Stimulated activated CD4-positive, alpha-beta T cell treated with anti-CD3 and anti-CD28 coated beads, Interleukin-12 subunit alpha, Interleukin-12 subunit beta, amount 100 ng/mL, for 24 hours (primary cell): ENCODE measurements at places on chromosomes 3 and 15.

- DNase-seq = no peak
These were observed 6.0 kb downstream of the FAM43A start for GRCh38 chr3:194691481-194692283.

DNA sequence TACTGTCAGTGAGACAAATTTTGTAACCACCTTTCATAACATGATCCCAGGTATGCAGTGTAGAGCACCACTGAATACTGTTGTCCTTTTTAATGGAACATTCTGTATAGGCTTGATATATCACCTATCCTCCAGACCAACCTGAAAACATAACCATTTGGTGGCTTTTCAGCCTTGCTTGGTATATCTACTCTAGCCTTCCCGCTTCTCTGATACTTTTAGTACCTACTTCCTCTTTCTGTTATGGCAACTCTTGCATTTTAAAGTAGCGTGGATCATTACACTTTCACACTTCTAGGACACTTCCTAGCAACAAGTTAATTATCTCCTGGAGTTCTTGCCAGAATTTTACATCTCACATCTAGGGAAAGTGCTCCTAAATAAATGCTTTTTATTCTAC lies 226.6 kb upstream of the ROBO1 start:
- DNase-seq = no peak

- DNase-seq = no peak
These were observed 45.6 kb downstream of the CDAN1 start for GRCh38 chr15:42691308-42691707.

DNA sequence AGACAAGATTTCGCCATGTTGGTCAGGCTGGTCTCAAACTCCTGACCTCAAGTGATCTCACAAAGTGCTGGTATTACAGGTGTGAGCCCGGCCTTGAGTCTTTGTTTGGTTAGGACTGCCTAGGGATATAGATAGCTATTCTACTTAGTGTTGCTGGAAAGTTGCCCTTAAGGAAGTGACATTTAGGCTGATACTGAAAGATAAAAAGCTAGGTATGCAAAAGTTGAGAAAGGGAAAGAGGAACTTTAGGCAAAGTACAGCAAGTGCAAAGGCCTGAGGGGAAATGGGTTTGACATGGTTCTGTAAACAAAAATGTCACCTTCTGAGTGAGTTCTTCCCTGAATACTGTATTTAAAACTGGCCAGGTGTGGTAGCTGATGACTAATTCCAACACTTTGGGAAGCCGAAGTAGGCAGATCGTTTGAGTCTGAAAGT lies 111.5 kb downstream of the ZNF609 start:
- DNase-seq = no peak

DNA sequence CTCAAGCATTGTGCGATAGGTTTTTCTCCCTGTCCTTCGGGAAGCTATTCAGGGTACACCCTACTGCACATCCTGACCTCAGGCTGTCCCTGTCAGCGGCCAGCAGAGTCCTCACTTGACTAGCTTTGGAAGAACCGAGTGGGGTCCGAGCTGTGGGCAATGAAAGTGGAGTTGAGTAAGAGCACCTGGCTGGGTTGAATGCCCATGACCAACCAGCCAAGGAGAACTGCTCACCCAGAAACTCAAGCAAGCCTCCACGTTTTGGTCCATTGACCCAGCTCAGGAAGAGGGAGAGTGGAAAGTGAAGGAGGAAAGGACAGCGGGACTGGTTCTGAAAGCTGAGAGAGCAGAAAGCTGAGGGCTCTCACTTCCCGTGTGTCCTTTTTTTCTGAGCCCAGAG lies 36.0 kb upstream of the HDGFL3 start:
- DNase-seq = no peak

DNA sequence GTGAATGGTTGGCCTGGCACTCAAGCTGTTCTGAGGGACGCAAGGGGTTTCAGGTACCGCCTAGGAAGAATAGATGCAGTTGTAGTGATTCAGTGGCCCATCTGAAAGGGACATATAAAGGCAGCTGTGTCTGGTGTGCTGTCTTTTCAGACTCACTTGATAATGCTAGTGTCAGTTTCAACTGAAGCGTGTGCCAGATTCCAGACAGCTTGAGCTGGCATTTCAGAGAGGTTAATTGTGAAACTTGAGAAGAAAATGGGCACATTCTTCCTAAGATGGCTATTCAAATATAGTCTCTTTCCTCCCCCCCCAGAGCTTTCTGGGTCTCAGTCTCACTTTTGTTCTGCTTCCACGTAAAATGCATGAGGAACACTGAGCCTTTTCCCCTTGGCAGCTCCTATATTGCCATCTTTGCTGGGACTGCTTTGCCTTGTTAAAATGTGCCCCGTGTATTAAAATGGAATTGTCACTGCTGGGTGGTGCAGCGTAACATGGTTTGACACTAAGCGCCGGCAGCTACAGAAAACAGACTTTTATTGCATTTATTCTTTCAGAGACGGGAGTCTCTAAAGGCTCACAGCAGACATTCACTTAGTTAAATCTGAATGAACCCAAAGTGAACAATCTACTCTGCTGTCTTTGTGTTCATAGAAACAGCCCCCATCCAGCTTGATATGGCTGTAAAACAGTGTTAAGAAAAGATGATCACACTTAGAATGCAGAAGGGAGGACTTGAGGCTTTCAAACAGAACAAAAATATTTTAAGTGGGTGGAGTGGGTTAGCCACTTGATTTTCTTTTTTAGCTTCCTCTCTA lies 478.7 kb downstream of the RBMS3 start:
- no peak for DNase-seq

- no peak for DNase-seq
These were observed 85.3 kb upstream of the TNFSF10 start for GRCh38 chr3:172608575-172608974.

DNA sequence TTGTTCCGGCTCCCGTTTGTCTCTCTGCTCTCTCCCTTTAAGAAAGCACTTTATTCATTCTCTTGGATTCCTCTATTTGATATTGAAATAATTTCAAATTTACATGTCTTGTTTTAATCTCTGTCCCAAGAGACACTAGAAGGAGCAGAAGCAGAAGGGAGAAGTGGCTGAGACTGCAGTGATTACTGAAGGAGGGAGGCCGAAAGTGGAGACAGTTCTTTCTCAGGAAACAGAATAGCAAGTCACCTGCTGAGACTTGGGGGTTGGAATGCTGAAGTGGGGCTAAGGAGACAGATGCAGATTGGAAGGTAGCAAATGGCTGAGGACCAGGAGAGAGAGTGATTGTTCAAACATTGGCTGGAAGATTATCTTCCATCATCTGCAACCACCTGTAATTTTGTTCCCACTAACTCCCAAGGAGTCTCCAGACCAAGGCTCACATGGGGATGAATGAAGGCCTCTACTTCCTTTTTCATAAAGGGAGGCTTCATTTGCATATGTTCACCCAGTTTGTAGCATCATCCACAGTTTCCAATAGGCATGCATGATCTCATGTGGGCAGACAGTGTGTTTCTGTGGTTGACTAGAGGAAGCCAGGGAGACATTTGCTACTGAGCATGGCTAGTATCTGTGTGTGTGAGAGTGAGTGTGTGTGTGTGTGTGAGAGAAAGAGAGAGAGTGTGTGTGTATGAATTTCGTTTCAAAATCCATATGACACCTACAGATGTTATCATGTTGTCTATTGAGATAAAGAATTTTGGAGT lies 24.0 kb downstream of the LTF start:
- DNase-seq = no peak

DNA sequence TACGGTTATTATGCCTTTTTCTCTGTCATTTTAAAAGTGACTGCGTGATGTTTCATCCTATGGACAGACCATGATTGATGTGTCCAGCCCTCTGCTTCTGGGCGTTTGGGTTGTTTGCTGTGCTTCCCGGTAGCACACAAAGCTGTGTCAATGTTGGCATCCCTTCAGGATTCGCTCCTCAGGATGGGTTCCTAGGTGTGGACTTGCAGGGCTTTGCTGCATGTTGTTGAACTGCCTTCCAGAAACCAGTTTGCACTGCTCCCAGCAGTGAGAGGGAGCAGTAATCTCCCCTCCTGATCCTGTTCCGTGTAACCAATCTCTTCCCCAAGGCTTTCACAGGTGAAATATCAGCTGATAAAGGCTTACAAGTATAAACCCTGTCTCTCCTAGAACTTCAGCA lies 787 bp downstream of the TRPM1 start:
- no peak for DNase-seq

GRCh38 chr15:57253500-57253899 lies 122.8 kb upstream of the CGNL1 start:
- no peak for DNase-seq

DNA sequence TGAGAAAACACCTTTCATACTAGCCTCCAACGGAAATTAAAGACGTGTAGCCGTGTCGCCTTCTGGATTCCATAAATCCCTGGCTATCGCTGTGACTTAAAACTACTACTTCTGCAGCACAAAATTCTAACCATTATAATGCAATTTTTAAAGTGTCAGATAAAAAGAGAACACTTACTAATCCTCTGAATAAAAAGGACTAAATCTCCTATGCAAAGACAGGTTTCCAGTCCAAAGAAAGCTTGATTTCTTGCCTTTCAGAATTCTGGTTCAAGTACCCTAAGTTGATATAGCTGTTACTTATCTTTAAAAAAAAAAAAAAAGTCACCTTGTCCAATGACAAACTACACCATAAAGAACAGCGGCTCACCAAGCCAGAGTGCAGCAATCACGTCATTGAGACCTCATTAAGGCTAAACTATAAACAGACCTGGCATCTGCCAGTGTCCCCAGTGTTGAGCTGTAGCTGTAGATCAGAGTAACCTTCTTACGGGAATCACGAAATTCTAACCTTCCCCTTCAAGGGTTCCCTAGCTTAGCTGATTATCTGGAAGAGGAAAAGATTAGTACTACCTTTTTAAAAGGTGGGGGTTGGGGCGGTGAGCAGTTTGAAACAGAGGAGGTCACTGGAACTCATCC lies 2.2 kb downstream of the ABCC5 start:
- DNase-seq = no peak

DNA sequence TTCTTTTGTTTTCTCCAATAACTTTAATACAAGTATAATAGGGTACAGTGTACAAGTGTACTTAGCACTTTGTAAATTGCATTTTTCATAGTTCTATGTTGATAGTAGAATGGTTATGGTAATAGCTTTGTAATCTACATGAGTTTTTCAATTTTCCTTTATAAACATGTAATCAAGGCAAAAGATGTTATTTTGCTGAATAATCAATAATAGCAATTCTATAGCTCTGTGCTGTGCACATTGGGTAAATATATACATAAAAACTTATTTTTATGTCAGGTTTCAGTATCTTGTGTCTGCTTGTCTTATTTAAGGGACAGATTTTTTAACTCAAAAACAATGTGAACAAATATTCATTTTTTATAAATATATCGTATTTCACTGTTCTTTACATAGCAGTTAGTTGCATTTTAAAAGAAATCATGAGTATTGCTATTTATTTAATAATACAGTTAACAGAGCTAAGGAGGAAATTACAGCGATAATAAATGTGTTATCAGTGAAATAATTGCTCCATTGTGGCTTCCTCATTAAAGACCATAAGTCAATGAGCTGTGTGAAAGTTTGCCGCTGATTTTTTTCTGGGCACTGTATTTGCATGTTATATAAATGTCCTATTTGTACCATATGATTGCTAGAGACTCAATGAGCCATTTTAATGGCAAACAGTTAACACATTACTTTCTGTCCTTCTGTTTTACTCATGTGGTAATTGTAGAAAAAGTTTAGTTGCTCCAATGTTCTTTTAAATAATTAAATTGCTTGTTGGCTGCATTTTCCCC lies 214.6 kb upstream of the STAC start:
- no peak for DNase-seq

DNA sequence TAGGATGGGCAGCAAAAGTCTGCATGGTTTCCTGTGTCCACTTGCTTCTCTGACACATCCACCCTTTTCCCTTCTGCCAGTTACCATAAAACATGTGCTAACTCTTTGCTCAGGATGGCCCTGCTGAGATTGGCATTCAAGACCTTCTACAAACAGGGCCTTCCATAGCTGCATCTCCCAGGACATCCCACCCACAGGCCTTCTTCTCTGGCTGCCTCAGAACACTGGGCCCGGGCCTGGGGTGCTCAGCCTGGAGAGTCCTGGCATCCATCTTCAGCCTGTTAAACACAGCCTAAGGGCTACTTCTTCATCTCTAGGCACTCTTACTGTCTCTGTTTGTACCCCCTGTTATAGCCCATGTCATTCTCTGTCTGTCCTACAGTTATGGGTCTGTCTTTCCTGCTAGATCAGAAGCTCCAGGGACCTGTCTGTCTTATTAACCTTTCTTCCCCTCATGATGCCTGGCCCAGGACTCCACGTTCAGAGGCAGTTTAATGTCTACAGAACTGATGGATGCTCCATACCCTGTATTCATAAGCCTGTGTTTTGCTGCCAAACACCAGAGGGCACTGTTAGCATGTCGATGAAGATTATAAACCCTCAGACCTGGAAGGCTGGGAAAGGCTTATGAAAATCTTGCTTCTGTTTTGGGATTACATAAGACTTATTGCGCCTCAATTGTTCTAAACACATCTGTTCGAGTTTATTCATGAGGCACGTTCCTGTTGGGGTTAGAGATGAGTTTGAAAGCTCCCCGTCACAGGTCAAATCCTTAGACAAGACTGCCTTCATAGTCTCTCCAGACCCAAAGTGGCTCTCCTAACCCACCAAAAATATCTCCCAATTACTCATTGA lies 16.5 kb downstream of the SEMA3G start:
- no peak for DNase-seq

DNA sequence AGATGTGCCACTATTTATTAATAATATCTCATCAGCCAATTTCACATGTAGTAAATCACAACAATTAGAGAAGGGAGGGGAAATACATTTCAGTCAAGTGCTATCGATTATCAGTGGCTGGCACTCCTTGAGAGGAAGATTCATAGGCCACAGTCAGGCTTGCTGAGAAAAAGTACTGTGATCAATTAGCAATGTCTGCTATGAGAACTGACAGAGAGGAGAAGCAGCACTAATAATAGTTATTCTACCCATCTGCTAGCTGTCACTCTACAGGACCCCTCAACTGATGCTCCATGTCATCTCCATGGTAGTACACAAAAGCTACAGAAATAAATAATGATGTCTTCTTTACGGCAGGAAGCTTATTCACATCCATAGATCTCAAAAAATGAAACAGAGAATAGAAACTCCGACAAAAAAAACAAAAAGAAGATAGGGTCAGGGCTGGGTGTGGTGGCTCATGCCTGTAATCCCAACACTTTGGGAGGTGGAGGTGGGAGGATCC lies 351.3 kb downstream of the FOXP1 start:
- DNase-seq = no peak

DNA sequence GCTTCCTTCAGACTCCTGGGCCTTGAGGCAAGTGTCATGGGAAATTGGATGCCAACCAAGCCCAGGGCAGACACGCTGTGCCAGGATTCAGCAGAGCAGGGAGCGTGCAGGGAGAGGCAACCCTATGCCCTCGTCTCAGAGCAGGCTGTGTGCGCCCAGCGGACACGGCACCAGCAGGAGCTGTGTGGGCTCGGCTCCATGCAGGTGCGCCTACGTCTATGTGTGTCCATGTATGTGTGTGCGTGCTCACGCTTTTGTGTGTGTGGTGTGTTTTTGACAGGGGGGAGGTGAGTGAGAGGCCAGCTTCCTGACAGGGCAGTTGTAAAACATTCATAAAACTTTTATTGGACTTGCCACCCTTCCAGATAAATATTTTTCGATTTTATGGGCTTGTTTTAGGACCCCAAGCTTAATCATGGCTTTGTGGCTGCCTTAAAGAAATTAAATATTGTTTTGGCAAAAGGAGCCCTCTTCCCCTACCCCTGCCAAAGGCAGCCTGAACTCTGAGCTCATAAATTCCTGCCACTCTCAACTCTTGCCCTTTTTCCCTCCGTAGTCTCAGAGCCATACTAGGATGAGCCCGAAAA lies 84.4 kb downstream of the DNAJB8 start:
- DNase-seq = no peak
